ENCODE measurements at places on chromosomes 4 and X.

DNA sequence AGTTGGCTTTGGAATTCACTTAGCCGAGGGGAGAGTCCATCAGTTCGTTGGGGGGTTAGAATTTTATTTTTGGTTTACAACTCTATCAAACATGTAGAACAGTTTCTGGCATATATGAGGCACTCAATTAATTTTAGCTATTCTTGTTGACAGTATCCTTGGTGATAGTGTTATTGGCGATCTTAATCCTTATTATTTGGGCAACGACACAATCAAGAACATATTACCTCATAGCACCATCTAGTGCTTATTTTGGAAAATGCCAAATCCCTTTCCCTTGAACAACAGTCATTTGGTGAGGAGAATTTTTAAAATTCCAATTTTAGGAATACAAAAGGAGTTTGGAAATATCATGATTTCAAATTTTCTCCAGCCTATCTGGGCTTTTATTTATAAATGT is 17.9 kb upstream of the PGRMC1 start:
- DNase-seq = no peak

DNA sequence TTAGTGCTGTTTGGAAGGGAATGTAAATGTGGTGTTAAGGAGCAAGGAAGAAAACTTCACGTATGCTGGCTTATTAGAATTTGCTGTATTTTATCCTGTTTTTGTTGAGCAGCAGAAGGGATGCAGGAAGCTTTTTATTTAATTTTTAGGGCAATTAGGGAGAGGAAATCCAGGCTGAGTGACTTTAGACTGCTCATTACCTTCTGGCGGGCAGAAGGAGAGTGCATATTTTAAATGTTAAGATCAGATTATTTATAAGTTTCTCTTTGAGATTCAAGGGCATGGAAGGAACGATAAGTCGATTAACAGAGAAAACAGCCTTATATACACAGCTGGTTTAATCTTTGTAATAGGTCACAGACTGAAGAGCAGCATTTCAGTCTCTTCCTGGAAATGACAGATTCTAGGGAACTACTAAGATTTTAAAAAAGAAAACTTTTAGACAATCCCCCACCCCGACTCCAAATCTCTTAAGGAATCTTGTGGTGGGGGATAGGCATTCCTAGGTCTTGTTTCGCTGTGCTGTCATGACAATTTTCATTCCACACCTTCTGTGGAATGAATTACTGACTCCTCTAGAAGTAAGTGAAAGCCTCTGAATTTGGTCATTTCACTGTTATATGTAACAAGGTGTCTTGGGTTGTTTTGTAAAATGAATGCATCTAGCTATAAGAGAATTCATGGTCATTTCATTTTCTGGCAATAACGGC is 402.5 kb downstream of the RAPGEF2 start:
- DNase-seq = no peak

GRCh38 chr4:101328063-101328602 is 19.2 kb downstream of the PPP3CA start:
- no peak for DNase-seq

DNA sequence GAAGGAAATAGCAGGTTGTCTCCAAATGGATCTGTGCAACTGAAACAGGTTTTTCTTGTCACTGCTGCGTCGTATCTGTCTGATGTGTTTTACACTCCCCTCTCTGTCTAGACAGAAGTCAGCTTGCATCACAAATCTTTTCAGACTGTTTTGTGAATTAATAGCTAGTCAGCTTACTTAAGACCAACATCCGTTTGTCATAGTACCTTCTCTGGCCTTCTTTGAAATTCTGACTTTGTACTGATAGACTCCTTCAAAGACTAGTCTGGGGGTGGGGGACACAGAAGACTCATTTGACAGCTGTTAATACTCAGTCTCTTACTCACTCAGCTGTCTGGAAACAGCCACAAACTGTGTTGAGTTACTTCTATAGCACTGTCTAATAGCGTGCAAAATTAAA is 197.8 kb downstream of the PALLD start:
- DNase-seq = no peak

- no peak for DNase-seq
Observed at GRCh38 chr4:68011684-68012083, 48.4 kb upstream of the TMPRSS11A start.

GRCh38 chr4:139209470-139210063 is 32.5 kb upstream of the ELF2 start:
- no peak for DNase-seq

DNA sequence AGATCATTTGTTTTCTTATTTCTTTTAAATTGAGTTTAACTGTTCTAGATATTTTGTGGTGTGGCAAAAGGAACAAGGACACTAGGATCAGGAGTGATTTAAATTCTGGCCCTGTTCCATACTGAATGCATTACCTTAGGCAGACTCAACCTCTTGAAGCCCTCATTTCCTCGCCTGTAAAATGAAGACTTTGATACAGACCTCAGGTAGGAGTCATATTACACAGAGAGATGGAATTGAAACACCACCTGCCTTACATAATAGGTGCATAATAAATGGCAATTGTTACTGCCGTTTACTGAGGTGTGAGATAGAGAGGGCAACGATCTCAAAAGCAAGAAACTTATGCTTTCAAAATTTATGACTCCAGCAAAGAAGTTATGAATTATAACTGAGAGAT is 28.2 kb upstream of the RASSF6 start:
- no peak for DNase-seq

GRCh38 chr4:8224975-8225625 is 26.0 kb downstream of the SH3TC1 start:
- DNase-seq = no peak

DNA sequence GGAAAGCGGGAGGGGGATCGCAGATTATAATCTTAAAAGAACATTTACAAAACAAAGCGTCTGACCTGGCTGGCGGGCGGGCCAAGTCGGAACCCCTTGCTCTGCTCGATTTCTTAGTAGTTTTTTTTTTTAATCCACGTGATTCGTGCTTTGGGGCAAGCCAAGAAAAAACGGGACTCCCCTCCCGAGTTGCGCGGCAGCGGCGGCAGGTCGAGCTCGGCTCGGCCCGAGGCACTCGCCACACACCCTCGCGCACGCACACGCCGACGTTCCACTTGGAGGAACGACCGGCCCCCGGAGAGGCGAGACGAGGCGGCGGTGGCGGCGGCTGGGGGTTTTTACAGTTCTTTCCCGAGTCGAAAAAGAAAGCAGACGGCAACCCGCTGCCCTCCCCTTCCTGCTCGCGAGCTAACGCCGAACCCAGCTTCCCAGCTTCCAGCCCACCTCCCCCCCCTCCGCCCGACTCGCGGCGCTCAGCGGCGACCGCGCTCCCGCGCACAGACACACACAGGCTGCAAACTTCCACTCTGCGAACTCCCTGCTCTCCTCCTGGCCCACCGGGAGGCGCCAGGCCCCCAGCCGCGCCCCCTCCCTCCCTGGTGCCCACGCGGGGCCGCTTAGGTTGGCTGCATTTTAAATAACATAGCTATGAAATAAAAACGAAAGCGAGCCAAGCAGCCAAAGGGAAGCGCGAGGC is 1.2 kb downstream of the BCOR start:
- DNase-seq = peak; percentile 46

DNA sequence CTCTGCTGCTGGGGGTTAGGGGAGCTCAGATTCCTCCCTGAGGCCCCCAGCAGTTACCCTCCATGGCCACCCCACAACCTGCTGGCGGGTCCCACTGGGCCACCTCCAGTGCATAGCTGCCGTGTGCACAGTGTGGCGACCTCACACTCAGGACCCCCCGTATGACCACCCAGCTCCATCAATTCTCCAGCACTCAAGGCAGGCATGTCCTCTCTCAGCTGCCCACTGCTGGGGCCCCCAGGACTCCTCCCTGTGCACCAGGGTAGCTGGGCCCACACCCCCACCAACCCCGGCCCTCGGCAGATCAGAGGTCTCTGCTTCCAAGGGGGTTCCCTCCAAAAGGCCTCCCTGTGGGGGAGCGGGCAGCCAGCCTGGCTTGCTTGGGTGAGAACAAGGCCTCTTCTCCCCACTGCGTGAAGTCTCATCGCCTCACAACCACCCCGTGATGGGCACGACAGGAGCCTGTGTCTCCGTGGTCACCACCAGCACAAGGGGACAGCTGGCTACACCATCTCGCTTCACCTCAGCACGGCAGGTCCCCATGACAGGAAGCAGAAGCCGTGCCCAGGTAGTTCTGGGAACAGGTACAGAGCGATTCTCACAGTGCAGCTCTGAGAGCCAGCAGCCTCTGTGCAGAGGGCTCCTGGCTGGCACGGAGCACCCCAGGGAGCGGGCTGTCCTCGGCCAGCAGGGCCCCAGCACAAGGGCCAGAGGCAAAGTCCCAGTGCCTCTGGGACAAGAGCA is 4.6 kb upstream of the HAUS3 start:
- no peak for DNase-seq

- DNase-seq = no peak
Observed at GRCh38 chrX:2536141-2536540, 35.4 kb upstream of the DHRSX start.

- DNase-seq = no peak
Observed at GRCh38 chrX:134911348-134911747, 79.4 kb upstream of the SMIM10 start.

DNA sequence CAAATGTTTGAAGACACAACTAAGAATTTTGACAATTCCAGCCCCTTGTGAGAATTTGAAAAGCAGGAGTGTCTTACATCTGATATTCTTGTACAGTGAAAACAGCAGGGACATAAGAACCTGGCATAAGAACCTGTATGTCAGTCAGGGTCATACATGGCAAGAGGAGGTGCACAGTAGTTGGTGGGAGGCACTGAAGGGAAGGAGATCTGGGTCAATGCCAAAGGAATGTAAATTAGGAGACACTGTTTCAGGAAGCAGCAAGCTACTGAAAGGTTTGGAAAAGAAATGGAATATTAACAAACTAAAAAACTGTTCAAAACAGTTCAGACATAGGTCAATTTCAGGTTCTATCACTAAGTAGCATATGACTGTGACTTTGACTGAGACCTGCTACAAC is 25.0 kb upstream of the SPP1 start:
- no peak for DNase-seq

- no peak for DNase-seq
Observed at GRCh38 chr4:5051278-5052203, at the start of gene STK32B. TSS of gene STK32B (plus strand) at chr4:5051480.

GRCh38 chr4:54930226-54930625 is 195.2 kb downstream of the KDR start:
- DNase-seq = no peak

DNA sequence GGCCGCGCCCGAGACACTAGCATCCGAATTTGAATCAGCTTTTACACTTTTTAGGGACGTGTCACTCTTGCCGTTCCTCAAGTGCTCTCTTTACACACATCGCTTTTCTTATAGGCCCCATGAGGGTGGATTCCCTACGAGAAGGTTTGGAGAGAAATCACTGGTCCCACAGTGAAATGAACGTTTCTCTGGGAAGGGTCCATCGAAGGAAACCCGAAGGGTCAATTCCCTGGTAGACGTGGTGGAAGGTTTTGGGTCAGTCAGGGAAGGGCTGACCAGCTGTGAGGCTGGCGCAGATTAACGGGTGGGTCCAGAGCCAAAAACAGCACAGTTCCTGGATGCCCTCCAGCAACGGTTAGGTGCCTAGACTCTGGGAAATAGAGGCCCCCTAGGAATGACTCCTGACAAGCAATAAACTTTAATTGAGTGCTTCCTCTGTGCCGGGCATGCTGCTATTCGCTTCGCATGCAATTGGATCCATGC is 35.9 kb downstream of the ETDC start:
- DNase-seq = no peak

All from NK-92 treated with Interleukin-12 subunit alpha and Interleukin-12 subunit beta, amount 100 ng/mL, for 24 hours (cell line).